Thyroid gland (tissue), 4 donors: ENCODE measurements at places on chromosomes 6 and 20. TPM values are rescaled to one million over a fixed set of nuclear protein-coding genes. Genes with fewer than 3 reads are reported as not detected.

- H3K36me3 ChIP-seq = no peaks in the 10 kb centered on the region
- H3K27ac ChIP-seq = no peak overlapping the region
- H3K4me1 ChIP-seq = no peaks in the 10 kb centered on the region
- no peak for DNase-seq
- no peak overlapping the region for H3K4me3 ChIP-seq
Observed at GRCh38 chr20:18397030-18397429, 69.8 kb downstream of the DZANK1 start.

GRCh38 chr6:152147269-152147668, 339.8 kb downstream of the ESR1 start:
- no peak overlapping the region for H3K4me3 ChIP-seq
- no peak overlapping the region for H3K27ac ChIP-seq
- no peak for DNase-seq
- H3K36me3 ChIP-seq = peaks cover 66% of the 10 kb centered on the region
- H3K27me3 ChIP-seq = no peaks in the 10 kb centered on the region

DNA sequence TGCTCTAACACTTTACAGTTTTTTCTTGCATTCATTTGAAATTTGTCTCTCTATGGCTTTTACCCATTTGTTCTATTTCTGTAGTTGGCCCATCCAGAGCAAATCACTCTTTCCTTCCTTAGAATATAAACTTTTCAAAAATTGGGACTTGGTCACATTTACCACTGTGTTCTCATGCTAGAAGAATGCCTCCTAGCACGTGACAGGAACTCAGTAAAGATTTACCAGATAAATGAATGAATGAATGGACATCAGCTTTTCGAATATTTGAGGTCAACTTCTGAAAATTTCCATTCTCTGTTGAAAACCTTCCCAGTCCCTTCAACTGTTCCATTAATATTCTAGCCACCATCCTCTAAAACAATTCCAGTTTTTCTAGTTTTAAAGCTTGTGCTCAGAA, 294.5 kb downstream of the CD83 start:
- H3K27me3 ChIP-seq = no peaks in the 10 kb centered on the region
- no peak overlapping the region for H3K4me3 ChIP-seq

- no peak overlapping the region for H3K4me3 ChIP-seq
- H3K36me3 ChIP-seq = no peaks in the 10 kb centered on the region
- DNase-seq = no peak
- H3K27me3 ChIP-seq = peaks cover 7% of the 10 kb centered on the region
- peaks cover 8% of the 10 kb centered on the region for H3K4me1 ChIP-seq
- H3K27ac ChIP-seq = no peak overlapping the region
Observed at GRCh38 chr20:4217349-4217841, 202.0 kb upstream of the RNF24 start.

- DNase-seq = peak; percentile 86
- H3K27me3 ChIP-seq = no peaks in the 10 kb centered on the region
- H3K4me3 ChIP-seq = no peak overlapping the region
Observed at GRCh38 chr20:20003031-20003954, 13.9 kb upstream of the NAA20 start.

GRCh38 chr6:85126485-85127167, 323.3 kb upstream of the NT5E start:
- peak; percentile 21 for DNase-seq
- H3K4me3 ChIP-seq = no peak overlapping the region
- H3K27ac ChIP-seq = no peak overlapping the region
- no peaks in the 10 kb centered on the region for H3K4me1 ChIP-seq

DNA sequence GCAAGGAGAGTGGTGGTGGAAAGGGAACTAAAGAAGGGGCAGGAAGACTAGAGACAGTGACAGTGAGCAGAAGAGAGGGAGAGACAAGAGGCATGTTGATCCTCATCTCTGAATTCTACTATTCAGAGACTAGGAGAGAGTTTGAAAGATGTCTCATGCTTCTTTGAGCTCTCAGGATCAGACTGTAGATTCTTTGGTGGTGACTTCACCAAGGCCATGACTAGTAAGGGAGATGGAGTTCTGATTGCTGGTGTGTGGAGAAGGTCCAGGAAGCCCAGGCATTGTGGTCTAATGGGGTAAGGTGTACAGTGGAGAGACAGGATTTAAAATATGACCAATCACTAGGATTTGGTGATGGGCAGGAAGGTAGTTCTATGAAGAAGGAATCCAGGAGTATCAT, 713 bp downstream of the WFDC9 start:
- H3K4me3 ChIP-seq = no peak overlapping the region
- DNase-seq = no peak

- no peaks in the 10 kb centered on the region for H3K27me3 ChIP-seq
- H3K27ac ChIP-seq = no peak overlapping the region
- H3K4me3 ChIP-seq = no peak overlapping the region
Observed at GRCh38 chr6:167861424-167861823, 34.7 kb downstream of the AFDN start.

DNA sequence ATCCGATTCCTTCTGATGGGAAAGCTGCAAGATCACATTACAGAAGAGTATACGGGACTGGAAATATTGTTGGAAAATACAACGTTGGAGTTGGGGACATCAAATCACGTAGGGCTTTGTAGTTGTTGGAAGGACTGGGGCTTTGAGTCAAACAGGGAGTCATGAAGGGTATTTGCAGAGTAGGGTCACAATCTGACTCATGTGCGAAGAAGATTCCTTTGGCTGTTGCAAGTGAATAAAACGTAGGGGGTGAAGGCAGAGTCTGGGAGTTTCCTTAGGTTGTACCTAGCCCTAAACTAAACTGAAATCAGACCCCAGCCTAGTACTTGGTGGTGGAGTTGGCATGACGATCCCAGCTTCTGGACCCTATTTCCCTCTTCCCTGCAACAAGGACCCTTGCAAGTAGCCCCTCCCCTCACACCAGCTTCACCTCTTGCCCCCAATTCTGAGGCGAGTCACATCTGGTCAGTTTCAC, 32.3 kb downstream of the SNX5 start:
- H3K4me1 ChIP-seq = peaks cover 12% of the 10 kb centered on the region
- peaks cover under 1% of the 10 kb centered on the region for H3K36me3 ChIP-seq
- peak overlapping the region; percentile 47 for H3K27ac ChIP-seq
- no peak for DNase-seq

DNA sequence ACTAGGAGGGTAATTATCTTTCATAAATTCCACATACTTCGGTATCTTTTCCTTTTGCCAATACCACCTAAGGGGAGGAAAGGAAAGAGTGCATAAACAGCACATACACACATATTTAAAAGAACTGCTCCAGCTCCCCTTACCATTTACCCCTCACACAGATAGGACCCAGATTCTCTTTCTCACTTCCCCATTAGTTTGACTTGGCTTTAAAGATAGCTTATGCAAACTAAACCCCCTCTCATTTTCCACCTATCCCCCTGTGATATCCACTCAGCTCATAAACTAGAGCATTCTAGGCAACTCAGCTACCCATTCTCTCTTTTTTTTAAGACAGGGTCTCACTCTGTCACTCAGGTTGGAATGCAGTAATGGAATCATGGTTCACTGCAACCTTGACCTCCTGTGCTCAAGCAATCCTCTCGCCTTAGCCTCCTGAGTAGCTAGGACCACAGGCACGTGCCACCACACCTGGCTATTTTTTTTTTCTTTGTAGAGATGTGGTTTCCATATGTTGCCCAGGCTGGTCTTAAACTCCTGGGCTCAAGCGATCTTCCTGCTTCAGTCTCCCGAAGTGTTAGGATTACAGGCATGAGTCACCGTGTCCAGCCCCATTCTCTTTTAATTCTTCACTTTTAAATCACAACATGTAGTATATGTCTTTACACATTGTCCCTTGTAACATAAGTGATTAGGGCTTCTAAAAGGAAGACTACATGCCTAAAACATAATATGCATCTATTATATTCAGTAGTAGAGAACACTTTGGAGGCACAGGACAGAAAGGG, 4.0 kb downstream of the FUCA2 start:
- H3K27ac ChIP-seq = no peak overlapping the region
- H3K27me3 ChIP-seq = no peaks in the 10 kb centered on the region
- DNase-seq = no peak
- H3K4me3 ChIP-seq = no peak overlapping the region

- H3K4me3 ChIP-seq = no peak overlapping the region
- H3K36me3 ChIP-seq = no peaks in the 10 kb centered on the region
- no peak overlapping the region for H3K27ac ChIP-seq
- no peaks in the 10 kb centered on the region for H3K4me1 ChIP-seq
- H3K27me3 ChIP-seq = no peaks in the 10 kb centered on the region
Observed at GRCh38 chr20:1423625-1424106, 30.8 kb upstream of the FKBP1A start.

- no peaks in the 10 kb centered on the region for H3K36me3 ChIP-seq
- H3K4me1 ChIP-seq = no peaks in the 10 kb centered on the region
- no peak overlapping the region for H3K4me3 ChIP-seq
- DNase-seq = no peak
- no peak overlapping the region for H3K27ac ChIP-seq
Observed at GRCh38 chr6:4574007-4574406, 202.2 kb upstream of the CDYL start.

DNA sequence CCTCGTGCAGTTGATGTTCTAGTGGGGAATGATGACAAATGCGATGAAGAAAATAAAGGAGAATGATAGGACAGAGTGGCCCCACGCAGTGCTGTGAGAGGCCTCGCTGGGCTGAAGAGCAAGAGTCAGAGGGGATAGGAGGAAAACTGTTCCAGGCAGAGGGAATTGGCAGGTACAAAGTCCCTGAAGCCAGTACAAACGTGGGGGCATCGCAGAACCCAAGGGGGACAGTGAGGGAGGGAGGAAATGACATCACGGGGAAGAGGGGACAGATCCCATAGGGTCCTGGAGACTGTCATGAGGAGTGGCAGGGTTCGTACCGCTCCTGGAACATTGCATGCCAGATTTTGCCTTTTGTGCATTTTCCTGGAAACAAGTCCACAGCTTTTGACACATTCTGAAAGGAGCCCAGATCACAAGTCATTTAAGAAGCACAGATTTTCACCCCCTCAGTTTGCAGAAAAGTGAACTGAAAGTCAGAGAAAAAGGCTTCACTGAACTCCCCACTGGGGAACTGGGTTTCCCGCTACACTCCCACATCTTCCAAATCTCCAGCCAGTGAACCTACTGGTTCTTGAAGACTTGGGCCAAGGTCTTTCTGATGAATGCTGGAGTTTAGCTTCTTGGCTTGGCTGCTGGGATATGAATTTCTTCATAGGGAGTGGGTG, 77.0 kb downstream of the SULF2 start:
- H3K27ac ChIP-seq = no peak overlapping the region
- no peaks in the 10 kb centered on the region for H3K36me3 ChIP-seq
- no peak for DNase-seq

- no peaks in the 10 kb centered on the region for H3K36me3 ChIP-seq
- H3K27ac ChIP-seq = no peak overlapping the region
- DNase-seq = no peak
Observed at GRCh38 chr6:158607411-158608170, 37.0 kb downstream of the DYNLT1 start.

- no peaks in the 10 kb centered on the region for H3K36me3 ChIP-seq
- no peak overlapping the region for H3K27ac ChIP-seq
- H3K4me3 ChIP-seq = no peak overlapping the region
- DNase-seq = no peak
- H3K4me1 ChIP-seq = no peaks in the 10 kb centered on the region
Observed at GRCh38 chr6:163308629-163309440, 105.7 kb upstream of the QKI start.

DNA sequence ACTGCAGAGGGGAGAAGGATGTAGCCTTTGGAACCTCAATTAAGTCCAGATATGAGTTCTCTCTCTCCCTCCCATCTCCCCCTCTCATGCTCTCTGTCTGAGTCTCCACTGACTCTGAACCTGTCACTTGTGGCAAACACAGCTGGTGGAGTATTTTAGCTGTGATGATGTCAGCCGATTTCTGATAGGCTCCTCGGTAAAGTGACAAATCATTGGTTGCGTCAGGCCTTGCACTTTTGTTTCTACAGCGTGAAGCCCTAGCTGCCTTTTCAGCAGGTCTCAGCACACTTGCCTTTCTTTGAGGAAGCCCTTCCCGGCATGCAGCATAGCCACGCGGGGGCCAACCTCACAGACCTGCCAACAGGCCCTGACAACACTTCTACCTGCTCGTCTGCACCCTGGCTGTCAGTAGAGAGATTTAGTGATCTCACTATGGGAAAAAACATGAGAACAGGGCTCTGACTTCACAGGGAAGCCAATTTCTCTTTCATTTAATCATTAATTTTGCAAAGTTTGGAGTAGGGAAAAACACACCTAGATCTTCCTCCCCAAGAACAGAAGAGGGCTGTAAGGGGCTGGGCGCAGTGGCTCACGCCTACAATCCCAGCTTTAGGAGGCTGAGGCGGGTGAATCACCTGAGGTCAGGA, 84.4 kb downstream of the GMPR start:
- peaks cover 15% of the 10 kb centered on the region for H3K36me3 ChIP-seq
- no peak overlapping the region for H3K27ac ChIP-seq
- H3K27me3 ChIP-seq = no peaks in the 10 kb centered on the region
- H3K4me3 ChIP-seq = no peak overlapping the region
- DNase-seq = peak; percentile 18

DNA sequence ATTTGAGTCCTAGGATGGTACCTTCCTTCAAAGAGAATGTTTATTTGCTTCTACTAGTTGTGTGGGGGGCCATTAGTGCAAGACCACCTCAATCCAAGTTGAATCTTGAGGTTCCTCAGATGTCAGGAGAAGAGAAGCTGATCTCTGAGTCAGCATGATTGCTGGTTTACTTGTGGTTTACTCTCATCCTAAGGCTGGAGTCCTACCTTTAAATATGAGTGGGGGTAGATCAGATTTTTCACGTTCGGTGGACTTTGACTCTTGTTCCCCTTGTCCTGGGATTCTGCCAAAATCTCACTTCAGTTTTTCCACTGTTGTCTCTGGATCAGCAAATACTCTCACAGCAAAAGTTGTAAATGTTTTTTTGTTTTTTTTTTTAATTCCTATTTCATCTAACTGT, 84.6 kb upstream of the F13A1 start:
- no peak overlapping the region for H3K27ac ChIP-seq
- no peaks in the 10 kb centered on the region for H3K36me3 ChIP-seq
- H3K4me3 ChIP-seq = no peak overlapping the region
- H3K4me1 ChIP-seq = no peaks in the 10 kb centered on the region
- no peak for DNase-seq

GRCh38 chr6:54813892-54814291, 32.7 kb upstream of the FAM83B start:
- no peak for DNase-seq
- no peaks in the 10 kb centered on the region for H3K4me1 ChIP-seq
- H3K4me3 ChIP-seq = no peak overlapping the region
- H3K36me3 ChIP-seq = no peaks in the 10 kb centered on the region
- no peaks in the 10 kb centered on the region for H3K27me3 ChIP-seq
- H3K27ac ChIP-seq = no peak overlapping the region

DNA sequence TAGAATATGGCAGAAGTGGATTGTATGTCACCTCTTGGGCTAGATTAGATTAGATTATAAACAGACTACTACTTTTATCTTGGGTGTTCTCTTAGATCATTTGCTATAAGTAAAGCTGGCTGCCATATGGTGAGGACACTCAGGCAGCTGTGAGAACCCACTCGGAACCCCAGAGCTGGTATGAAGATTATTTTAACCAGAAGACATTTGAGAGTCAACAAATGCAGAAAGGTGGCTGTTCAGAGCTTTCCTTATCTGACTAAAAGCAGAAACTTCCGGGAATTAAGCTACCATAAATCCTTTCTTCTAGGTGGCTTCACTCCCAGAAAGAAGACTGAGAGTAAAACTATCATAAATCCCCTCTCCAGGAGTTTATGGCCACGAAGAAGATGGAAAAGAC, 91.9 kb downstream of the RNGTT start:
- no peaks in the 10 kb centered on the region for H3K4me1 ChIP-seq
- no peak for DNase-seq
- no peak overlapping the region for H3K4me3 ChIP-seq
- H3K27me3 ChIP-seq = no peaks in the 10 kb centered on the region
- no peak overlapping the region for H3K27ac ChIP-seq

Gene SASH1
- total RNA-seq = 235 TPM

Gene HLA-G
- not detected for total RNA-seq

Gene DLL1
- 6.6 TPM for total RNA-seq

Gene ERVFRD-1
- not detected for total RNA-seq

Gene TAAR6
- total RNA-seq = not detected

Gene VAPB
- total RNA-seq = 37.8 TPM

Gene PGM3
- 34.8 TPM for total RNA-seq

Gene OR2H2
- not detected for total RNA-seq

Gene TSPO2
- total RNA-seq = not detected
